ENCODE measurements at places on chromosomes 12 and 14.

DNA sequence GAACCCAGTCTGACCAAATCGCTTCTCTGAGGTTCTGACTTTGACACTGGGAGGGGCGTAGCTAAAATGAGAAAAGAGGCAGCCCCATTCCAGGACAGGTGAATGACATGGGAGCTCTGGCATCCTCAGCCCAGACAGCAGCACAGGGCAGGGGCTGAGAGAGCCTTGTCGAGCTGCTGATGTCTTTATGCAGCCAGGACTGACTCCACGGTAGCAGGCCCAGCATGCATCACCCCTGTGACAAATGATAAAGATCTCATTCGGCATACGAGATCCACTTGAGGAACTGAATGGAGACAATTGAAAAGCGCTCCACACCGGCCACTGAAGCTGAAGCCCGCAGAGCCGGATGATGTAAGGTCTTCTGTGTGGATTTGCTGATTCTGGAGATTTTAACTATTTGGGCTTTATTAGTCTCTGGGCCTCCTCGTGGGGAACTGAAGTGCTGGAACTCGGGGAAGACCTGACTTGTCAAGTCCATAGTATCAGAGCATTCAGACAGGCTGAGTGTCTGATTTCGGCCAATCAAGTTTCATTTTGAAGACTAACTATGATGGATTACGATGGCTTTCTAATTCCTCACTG lies 56.9 kb upstream of the MAP1LC3B2 start:
- no peak for DNase-seq

GRCh38 chr14:25944020-25944419 lies 653.8 kb downstream of the NOVA1 start:
- no peak for DNase-seq

DNA sequence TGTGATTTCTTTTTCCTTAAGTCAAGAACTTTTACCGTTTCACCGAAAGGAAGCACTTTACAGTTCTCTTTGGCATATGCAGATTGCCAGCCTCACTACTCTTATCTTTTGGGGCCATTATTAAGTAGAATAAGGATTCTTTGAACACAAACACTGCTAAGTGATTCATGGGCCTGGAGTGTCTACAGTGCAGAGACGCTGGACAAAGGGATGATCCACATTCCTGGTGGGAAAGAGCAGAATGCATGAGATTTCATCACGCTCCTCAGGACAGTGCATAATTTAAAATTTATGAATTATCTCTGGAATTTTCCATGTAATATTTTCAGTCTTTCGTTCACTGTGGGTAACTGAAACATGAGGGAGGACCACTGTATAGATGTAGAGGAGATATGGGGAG lies 90.2 kb downstream of the TTLL5 start:
- no peak for DNase-seq

- DNase-seq: no peak
Measured at GRCh38 chr12:131063413-131063812, 109.7 kb downstream of the ADGRD1 start.

DNA sequence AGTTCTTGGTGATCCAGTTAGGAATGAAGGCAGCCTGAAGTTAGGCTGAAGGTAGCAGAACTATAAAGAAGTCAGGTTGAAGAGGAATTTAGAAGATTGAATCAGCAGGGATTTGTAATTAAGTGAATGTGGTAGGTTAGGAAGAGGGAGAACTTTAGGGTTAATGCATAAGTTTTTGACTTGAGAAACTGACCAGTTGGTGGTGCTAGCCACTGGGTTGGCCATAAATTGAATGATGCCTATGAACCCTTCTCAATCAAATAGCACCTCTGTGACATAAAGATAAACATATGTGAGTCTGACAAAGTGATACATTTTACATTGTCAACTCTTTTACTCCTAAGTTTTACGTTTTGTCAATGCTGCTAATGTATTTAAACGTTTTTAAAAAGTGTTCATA lies 290.6 kb upstream of the NAV3 start:
- DNase-seq: no peak

Measured in GM13977 (cell line).